ENCODE measurements at places on chromosomes 5 and 9.

DNA sequence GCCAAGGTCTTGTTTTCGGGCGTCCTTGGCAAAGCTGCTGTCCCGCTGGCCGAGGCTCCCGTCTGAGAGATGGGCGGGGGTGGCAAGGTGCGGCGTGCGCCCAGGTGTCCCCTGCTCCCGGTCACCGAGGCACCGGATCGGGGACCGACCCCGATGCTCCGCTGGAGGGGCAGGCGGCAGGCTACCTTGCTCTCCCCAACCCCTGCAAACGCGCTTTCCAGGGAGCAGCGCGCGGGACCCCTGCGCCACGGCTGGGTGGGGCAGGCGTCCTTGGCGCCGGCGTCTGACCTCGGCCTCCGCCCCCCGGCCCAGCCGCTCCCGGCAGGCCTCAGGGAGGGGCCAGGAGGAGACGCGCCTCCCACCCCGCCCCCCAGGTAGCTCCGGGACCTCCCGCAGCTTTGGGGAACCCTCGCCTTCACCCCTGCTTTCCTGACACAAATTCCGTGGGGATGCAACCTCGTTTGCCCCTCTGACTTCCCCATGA lies 551 bp downstream of the N4BP3 start:
- DNase-seq = no peak

DNA sequence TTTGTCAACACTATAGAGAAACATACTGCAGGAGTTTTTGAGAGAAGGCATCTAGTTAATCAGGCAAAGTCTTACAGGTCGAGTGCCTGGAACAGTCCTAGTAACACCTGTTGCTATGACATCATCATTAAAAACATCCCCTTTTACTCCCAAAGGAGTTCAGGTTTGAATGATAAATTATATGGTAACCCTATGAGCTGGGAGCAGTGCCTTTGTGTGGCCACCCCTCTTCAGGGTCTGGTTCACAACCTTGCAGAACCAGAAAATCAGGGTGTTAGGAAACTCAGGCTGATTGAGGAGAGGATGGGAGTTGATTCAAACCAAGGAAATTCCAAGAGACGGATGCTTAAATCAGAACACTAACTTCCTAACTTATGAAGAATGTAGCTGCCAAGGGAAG lies 179.1 kb upstream of the RASEF start:
- no peak for DNase-seq

DNA sequence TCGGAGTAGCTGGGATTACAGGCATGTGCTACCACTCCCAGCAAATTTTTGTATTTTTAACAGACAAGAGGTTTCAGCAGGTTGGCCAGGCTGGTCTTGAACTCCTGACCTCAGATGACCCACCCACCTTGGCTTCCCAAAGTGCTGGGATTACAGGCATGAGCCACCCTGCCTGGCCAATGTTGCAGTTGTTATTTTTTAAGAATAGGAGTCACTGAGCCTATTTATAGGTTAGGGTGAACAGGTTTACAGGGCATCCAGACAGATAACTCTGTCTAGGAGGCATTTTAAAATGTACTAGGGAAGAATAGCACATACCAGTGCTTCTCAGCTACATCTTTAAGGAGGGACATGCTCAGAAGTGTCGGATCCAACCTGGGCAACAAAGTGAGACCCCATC lies 60.1 kb upstream of the BNC2 start:
- DNase-seq = no peak

DNA sequence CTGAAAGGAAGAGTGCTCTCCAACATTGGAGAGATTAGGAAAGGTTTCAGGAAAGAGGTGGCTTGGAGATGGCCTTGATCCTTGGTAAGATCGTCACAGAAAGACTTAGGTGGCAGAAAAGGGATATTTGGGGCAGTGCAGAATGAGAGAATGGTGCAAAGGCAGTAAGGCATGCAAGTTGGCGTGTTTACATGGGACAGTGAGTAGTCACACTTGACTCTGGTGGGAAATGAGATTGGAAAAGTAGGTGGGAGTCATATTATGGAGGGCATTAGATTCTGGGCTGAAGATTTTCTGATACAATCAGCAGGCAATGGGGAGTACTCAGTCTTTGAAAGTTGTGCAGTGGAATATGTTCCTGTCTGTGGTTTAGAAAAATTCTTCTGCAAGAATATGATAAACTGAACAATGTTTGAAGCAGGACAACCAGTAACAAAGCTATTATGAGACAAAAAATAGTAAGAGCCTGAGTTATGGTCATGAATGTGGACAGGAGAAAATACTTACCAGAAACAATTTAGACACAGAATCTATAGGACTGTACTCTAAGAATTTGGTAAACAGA lies 76.2 kb upstream of the ANKRD55 start:
- no peak for DNase-seq

- DNase-seq = no peak
Measured at GRCh38 chr9:136728548-136729123, 14.1 kb downstream of the LCN10 start.

DNA sequence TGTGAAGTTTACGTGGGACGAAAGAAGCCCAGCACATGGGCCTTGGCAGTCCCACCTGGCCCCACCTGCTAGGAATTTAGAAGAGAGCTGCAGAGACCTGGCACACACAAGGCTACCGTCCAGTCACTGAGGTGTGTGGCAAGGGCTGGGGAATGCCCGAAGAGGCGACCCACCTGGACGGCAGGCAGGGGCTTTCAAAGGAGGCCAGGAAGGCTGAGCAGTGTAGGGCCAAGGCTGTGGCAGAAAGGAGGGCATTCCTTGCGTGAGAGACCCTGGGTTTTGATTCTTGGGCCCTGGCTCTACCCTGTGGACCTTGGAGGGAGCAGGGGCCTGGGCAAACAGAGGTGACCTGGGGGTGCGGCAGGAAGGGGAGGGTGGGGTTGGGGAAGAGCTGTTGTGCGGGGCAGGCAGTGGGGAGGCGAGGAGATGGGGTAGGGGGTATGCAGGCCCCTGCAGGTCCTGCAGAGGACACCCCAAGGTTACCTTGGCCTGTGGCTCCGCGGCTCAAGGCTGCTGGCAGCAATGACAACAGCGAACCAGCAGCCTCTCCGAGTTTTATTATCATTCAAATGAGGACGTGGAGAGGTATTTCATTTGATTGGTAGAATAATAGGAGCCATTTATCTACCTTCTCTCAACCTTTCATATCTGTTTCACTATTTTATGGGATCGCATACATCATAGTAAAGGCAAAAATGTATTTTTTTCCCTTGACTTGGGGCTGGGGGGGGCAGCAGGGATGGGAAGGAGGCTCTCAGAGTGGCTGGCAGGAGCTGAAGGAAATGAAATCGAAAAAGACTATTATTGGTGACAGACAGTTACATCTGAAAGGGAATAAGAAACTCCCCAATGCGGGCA lies 24.8 kb downstream of the TSPAN17 start:
- DNase-seq = no peak

DNA sequence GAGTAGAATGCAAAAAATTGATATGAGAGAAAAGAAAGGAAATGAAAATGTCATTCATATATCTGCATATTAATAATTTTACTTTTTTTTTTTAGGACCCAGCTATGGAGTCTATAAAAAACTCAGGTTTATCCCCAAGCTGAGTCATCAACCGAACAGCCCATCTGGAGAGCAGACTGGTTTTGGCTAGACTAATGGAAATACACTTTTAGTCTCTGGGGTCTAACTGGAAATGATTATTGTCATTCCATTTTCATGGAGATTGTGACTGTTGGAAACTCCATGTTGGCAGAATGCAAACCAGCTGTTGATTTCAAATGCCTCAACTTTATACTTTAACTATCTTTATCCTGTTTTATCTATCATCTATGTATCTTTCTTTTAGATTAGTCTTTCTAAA lies 28.7 kb downstream of the ANXA1 start:
- DNase-seq = no peak

DNA sequence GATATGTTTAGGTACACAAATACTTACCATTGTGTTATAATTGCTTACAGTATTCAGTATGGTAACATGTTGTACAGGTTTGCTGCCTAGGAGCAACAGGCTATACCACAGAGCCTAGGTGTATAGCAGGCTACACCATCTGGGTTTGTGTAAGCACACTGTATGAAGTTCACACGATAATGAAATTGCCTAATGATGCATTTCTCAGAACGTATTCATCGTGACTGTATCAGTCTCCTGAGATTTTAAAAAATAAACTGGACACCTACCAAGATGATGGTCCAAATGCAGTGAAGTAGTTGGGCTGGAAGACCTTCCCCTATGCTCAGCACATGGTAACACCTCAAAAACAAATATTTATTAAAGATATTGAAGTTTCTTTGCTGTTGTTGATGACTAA lies 103.3 kb upstream of the NFIB start:
- DNase-seq = no peak

DNA sequence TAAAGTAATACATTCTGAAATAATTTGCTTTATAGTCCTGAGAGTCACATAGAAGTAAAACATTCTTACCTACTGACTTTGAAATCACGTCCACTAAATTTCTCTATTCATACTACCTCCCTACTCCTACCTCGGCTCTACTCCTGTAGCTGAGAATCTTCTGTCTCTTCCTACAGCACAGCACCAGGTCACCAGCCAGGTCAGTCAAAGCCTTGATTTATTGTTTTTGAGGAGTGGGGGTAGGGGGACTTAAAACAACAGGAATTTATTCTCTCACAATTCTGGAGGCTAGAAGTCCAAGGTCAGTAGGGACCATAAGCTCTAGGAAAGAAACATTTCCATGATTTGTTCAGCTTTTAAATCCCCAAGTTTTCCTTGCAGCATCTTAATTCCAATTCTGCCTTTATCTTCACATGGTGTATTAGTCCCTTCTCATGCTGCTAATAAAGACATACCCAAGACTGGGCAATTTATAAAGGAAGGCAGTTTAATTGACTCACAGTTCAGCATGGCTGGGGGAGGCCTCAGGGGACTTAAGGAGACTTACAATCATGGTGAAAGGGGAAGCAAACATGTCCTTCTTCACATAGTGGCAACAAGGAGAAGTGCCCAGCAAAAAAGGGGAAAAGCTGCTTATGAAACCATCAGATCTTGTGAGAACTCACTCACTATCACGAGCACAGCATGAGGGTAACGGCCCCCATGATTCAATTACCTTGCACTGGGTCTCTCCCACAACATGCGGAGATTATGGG lies 49.6 kb upstream of the CCNG1 start:
- no peak for DNase-seq

DNA sequence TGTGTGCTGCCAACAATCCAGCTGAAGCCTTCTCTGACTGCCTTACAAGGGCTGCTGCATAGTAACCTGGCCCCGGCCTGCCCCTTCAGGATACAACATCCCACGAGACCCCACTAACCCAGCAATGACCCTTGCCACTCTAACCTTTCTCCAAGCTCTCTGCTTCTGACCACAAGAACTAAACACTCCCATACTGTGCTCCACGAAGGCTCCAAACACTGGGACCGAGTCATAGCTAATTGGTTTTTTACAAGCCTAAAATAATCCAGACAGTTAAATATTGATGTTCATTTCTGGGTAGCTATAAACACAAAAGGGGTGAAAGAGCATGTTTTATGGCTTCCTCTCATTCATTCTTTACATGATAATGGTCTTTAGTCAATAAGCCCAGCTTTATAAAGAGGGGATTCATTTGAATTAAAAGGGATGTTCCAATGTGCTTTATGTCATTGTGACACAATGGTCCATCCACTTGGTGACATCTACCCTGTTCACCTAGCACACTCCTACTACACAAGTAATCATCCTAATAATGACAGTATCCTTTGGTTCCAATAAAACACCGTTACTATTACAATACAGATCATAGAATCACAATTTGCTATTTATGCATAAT lies 16.2 kb upstream of the TLE4 start:
- no peak for DNase-seq

GRCh38 chr9:4662108-4662988 lies at the start of gene PLPP6:
Gene PLPP6, plus strand, starts transcription at chr9:4662294. Its CDS starts 82 bp downstream, at chr9:4662376.
- DNase-seq = peak; percentile 45

GRCh38 chr5:67308988-67309688 lies 112.5 kb upstream of the CD180 start:
- DNase-seq = no peak

DNA sequence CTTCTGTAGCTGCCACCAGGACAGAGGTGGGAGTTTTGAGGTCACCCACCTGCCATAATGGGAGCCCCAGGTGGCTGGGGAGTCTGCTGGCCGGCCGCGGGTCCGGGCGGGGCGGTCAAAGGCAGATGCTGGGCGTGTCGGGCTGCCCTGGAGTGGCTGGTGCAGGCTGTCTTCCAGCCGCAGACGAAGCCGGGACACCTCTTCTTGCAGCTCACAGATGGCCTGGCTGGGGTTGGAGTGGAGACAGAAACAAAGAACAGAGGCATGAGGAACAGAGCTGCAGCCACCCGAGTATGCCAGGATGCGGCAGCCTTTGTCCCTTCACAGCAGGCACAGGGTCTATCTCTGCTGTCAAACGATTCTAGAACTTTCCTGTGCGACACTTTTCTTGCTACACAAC lies 18.0 kb downstream of the ORM2 start:
- DNase-seq = no peak

- DNase-seq = no peak
Measured at GRCh38 chr5:132489051-132489770, 1.4 kb downstream of the IRF1 start.

All from activated CD4-positive, alpha-beta T cell treated with anti-CD3 and anti-CD28 coated beads for 24 hours (primary cell).